ENCODE measurements at places on chromosomes 11 and 22. TPM values are rescaled to one million over a fixed set of nuclear protein-coding genes. Genes with fewer than 3 reads are reported as not detected.

The C11orf42 gene
- not detected for total RNA-seq

- DNase-seq: no peak
Measured at GRCh38 chr22:41352058-41352457, 29.7 kb upstream of the TEF start.

The OR51B4 gene
- total RNA-seq: not detected

The NRXN2 gene
- 0.21 TPM for total RNA-seq

GRCh38 chr22:44709881-44710392 is 7.9 kb downstream of the PRR5 start:
- no peak for DNase-seq

DNA sequence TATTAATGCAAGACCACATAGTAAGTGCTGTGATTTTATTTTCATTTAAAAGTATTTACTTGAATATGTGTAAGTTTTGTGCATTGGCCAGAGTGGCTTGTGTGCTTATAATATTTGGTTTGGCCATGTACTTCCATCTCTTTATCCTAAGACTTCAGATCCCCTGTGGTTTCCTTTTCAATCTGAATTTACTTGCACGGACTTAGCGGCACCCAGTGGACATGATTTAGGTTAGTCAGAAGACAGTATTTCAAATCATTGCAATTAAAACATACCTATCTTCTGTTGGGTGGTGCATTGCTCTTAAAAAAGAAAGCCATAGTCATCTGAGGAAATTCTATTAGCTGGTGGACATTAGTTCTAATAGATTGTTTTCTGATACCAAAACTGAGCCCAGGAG is 30.7 kb downstream of the PIWIL4 start:
- no peak for DNase-seq

DNA sequence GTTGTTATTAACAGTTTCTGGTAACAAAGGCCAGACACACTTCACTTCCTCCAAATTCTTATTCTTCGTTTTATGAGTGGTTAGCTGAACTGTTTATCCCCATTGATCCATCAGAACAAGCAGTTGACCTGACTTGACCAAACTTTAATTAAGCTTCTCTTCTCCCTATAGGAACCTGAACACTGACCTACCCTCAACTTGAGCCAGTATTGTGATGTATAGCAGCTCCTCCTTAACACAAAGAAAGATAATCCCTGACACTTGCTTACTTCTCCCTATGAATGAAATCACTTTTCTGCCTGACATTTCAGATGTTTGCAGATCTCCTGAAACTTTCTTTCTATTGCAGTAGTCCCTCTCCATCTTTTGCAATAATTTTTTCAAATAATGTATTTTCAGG is 41.9 kb downstream of the ANO5 start:
- DNase-seq: no peak

DNA sequence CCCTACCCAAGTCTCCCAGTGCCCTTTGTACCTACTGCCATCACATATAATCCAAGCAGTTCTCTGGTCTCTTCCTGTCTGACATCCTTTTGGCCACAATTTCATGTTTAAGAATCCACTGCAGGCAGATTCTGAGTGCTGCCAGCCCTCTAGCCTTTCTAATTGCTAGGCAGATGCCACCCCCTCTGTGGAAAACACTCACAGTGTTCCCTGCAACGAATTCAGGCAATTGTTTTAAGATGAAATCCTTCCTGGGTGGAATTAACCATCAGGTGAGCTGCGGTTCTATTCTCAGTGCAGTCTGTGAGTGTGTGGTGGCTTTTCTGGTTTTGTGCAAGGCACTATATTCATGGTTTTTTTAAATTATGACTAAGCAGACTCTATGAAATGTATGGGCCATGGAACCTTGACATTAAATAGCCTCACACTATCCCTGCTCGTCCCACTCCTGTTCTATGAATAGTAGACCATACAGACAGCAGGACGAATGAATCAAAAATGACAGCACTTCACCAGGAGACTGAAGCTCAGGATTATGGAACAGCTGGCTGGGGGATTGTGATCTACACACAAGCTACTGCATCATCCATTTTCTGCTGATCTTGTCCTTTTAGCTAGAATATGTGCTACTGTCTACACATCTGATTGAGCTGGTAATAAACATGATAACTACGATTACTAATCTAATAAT is 29.8 kb upstream of the BMAL1 start:
- no peak for DNase-seq

The TXNRD2 gene
- 21.8 TPM for total RNA-seq

The GNG3 gene
- total RNA-seq: not detected

- DNase-seq: no peak
Measured at GRCh38 chr22:47322854-47323253, 560.4 kb downstream of the TBC1D22A start.
